M059J (cell line): ENCODE measurements at places on chromosomes 1 and 21.

DNA sequence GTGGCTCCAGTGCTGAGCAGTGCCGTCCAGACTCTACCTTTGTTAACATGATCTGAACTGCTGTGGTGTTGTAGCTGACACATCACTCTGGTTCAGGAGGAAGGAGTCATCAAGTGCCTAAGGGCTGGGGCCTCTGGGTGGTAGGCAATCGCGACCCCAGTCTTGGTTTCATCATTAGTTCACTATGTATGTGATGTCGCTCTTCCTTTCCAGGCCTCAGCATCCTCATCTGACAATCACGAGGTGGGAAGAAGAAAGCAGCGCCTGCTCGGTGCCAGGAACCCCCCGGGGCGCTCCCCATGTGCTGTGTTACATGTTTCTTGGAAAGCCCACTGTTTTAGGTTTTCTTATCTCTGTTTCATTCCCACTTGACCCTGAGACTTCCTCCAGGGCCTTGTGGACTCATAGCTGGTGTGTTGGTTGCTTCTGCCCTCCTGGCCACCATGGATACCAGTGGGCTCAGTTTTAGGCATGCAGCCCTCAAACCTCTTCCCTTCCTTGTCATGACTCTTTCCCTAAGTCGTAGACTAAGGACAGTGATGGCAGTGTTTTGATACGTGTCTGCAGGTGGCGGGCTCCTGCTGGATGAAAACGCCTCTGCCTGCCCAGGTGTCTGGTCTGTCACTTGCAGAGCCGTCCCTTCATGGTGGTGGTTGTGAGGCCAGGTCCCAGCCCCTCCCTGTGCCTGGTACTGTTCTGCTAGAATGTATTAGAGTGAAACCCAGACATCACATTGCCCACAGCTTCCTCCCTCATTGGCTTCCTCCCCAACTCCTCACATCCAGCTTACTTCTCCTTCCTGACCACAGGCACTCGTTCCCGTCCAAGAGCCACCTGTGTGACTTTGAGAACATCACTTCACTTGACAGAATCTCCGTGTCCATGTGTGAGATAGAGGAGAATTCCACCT, 17.2 kb upstream of the FOXO6 start:
- peak; percentile 68 for DNase-seq

- no peak for DNase-seq
Measured at GRCh38 chr21:42089093-42089631, 18.0 kb downstream of the UMODL1 start.

- no peak for DNase-seq
Measured at GRCh38 chr1:206094024-206094423, 23.2 kb downstream of the AVPR1B start.

DNA sequence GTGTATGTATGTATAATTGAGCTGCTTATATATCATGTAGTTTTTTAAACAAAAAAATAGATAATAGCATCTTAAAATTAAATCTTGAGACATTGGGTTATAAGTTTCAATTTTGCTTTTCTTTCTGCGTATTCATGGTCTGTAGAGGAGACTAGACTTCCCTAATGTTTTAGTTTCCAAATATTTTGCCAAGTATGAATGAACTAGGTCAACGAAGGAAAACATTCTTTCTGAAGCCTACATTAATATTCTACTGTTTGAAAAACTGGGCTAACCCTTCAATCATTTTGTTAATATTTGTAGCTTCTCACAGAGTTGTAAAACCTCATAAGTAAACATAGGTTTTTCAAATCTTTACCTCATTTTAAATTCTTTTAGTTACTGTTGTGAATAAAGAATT, 592.7 kb downstream of the USP25 start:
- no peak for DNase-seq

GRCh38 chr1:32981003-32981901, 16.6 kb upstream of the RNF19B start:
- peak; percentile 98 for DNase-seq

DNA sequence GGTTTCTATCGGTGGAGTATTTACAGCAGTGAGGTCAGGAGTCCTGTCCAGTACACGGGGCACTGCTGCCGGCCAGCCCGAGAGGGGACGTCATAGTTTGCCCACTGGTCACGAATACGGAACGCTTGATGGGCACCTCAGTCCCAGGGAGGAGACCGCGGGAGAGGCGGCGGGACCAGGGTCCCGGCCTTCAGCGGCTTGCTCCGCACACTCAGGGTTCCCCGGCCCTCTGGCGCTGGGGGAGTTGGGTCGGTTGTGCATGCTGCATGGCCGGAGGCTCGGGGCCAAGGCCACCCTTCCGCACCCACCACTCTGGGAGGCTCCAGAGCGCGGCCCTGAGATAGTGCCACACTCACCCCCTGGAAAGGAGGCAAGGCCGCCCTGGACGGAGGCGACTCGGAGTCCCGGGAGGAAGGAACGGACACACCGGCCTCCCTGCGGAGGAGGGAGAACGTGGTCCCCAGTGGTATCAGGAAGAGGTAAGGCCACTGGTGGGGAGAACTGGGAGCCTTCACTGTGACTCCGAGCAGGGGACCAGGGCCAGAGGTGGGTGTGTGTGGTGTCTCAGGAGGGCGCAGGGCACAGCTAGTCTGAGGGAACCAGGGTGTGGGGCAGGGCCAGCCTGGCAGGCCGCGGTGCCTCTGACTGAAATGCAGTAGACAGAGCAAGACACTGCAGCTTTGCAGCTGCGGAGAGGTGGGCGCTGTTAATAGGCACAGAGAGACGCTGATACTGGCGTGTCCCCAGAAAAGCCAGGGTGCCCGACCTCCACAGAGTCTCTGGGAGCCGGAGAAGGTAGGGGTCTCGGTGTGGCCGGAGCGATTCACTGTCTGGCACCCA, 28.6 kb upstream of the PRSS38 start:
- no peak for DNase-seq
